CD4-positive, alpha-beta T cell treated with Interleukin-4 for 4 hours (primary cell): ENCODE measurements at places on chromosomes 6 and 20.

- DNase-seq: no peak
Measured at GRCh38 chr20:46264391-46265266, 43.7 kb downstream of the CDH22 start.

DNA sequence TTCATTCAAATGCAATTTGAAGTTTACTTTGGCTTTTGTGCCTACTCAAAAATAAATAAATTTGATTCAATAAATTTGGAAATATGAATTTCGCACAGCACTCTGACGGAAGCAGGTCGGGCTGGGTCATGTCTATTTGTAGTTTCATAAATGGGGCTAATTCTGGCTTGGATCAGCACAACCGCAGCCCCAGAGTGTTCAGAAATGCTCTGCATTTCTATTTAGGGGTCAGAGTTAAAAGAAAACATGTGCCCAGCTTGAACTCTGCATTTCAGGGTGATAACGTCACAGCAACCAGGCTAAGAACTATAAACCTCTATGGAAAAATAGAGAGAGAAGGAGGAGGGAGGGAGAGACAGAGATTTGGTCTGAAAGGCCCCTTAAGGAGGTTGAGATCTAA, 480.9 kb upstream of the NOX3 start:
- DNase-seq: no peak

GRCh38 chr20:35826397-35826998, 54.7 kb downstream of the PHF20 start:
- no peak for DNase-seq

- no peak for DNase-seq
Measured at GRCh38 chr6:3438190-3439167, 18.4 kb downstream of the SLC22A23 start.

- DNase-seq: no peak
Measured at GRCh38 chr6:26057899-26058298, 29.3 kb upstream of the HFE start.

- DNase-seq: no peak
Measured at GRCh38 chr6:46491628-46492547, 639 bp upstream of the RCAN2 start.

GRCh38 chr6:55174211-55175026, at the start of gene HCRTR2:
Gene HCRTR2 (plus strand): TSS chr6:55174515. CDS start chr6:55174588, 73 bp downstream.
- no peak for DNase-seq

DNA sequence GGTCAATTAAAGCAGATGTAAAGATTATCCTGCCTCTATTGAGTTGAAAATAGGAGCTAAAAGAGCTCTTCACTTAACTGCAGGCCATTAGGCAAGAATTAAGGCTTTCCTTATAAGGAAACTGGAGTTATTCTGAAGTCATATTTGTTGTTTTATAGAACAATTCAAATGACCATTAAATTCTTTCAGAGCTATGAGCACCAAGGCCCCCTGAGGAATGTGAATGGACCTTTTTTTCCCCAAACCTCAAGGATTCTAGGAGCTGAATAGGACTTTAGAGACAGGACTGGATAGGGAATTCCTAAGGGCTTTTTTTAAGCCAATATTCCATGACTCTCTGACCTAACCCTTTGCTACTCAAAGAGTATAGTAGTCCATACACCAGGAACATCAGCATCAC, 565.7 kb upstream of the BTBD3 start:
- DNase-seq: no peak

DNA sequence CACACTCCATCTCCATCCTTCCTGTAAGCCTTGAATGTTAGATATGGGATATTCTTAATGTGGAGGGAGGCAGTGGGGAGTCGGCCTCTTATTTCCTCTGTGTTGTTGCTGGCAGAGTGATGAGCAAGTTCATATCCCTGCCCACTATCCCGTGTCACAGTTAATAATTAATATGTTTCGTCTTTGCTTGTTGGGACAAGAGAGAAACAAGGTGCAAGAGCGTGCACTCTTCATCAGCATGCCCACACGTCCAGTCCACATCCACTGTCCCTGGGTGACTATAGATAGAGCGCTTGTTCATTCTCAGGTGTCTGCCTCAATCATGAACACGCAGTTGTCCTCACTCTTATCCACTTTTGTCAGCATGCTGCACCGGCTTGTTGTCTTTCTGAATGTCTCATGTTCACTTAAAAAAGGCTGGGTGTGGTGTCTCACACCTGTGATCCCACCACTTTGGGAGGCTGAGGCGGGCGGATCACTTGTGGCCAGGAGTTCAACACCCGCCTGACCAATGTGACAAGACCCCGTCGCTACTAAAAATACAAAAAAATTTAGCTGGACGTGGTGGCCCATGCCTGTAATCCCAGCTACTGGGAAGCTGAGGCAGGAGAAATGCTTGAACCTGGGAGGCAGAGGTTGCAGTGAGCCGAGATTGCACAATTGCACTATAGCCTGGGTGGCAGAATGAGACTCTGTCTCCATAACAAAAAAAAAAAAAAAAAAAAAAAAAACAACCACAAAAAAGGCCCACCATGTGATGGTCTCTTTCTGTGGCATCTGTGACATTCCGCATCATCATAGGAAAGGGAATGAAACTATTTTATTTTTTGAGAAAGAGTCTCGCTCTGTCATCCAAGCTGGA, 34.2 kb downstream of the PPP1R3G start:
- DNase-seq: no peak

- DNase-seq: no peak
Measured at GRCh38 chr6:136016228-136017225, 165.0 kb downstream of the PDE7B start.

DNA sequence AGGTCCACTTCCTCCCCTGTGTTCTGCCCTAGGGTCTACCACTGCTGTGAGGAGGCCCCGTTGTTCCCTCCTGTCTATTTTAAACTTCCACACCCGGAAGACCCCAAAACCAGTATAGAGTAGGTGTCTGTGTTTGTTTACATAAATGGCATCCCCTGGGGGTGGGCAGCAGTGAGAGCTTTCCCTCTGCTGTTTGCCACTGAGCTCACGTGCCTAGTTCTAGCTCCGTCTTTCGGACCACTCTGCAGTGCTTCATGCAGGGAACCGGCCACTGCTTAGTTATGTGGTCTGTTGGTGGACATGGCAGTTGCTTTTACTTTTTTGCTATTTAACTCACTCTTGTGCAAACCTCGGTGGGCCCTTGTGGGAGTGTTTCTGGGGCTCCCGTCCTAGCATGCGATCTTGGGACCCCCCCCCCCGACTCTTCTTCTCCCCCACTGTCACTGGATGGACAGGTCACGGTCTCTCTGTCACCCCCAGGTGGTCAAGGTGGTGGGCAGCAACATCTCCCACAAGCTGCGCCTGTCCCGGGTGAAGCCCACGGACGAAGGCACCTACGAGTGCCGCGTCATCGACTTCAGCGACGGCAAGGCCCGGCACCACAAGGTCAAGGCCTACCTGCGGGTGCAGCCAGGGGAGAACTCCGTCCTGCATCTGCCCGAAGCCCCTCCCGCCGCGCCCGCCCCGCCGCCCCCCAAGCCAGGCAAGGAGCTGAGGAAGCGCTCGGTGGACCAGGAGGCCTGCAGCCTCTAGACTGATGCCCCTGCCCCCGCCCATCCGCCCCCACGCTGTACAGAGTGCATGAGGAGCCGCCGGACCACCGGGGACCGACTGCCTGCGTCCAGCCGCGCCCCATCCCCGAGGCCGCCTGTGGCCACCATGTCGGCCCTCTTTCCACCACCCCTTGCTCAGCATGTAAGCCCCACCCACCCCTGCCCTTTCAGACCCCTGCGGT, 40.9 kb downstream of the VSTM2L start:
- DNase-seq: no peak

DNA sequence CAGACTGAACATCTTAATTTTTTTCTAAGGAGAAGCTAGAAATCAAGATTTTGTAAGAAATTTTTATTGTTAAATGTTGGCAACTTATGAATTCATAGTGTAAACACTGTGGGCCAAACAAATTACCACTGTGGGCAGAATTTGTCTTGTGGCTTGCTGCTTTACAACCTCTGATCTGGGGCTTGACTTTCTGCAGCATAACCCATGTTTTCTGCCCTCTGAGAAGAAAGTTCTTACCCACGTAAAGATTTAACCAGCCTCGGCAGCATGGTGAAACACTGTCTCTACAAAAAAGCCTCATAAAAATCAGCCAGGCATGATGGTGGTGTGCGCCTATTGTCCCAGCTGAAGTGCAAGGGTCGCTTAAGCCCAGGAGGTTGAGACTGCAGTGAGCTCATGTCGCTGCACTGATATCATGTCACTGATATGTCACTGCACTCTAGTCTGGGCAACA, 12.9 kb downstream of the ITCH start:
- DNase-seq: no peak

- DNase-seq: no peak
Measured at GRCh38 chr6:147643341-147644200, 135.1 kb downstream of the SAMD5 start.

GRCh38 chr6:166502453-166502852, 84.0 kb downstream of the RAMACL start:
- no peak for DNase-seq

- no peak for DNase-seq
Measured at GRCh38 chr20:60310560-60311349, 352.5 kb downstream of the CDH26 start.
